ENCODE measurements at places on chromosomes 1 and 21.

GRCh38 chr1:211145944-211146343, 12.0 kb upstream of the KCNH1 start:
- DNase-seq: no peak

DNA sequence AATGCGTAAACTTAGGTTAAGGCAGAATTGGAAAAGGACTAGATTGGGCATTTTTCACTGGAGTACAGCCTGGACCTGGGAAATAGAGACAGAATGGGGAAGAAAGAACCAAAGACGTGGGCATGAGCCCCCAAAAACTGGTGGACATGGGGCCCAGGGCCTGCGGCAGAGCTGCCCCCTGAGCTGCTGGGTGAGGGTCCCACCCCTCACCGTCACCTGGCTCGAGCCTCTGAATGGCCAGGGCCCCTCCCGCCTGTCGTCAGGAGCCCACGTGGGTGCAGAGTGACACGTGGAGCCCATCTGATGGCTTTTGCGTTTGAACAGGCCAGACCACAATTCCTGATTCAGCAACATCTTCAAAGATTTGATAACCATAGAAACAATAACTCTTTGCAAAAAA, 360.9 kb upstream of the VAMP3 start:
- DNase-seq: no peak

DNA sequence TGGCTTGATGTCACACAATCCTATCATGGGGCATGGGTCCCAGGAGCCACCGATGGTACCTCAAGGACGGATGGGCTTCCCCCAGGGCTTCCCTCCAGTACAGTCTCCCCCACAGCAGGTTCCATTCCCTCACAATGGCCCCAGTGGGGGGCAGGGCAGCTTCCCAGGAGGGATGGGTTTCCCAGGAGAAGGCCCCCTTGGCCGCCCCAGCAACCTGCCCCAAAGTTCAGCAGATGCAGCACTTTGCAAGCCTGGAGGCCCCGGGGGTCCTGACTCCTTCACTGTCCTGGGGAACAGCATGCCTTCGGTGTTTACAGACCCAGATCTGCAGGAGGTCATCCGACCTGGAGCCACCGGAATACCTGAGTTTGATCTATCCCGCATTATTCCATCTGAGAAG, 46.3 kb downstream of the ACP6 start:
- no peak for DNase-seq

- peak; percentile 29 for DNase-seq
Measured at GRCh38 chr1:208449951-208450350, 205.8 kb upstream of the PLXNA2 start.

DNA sequence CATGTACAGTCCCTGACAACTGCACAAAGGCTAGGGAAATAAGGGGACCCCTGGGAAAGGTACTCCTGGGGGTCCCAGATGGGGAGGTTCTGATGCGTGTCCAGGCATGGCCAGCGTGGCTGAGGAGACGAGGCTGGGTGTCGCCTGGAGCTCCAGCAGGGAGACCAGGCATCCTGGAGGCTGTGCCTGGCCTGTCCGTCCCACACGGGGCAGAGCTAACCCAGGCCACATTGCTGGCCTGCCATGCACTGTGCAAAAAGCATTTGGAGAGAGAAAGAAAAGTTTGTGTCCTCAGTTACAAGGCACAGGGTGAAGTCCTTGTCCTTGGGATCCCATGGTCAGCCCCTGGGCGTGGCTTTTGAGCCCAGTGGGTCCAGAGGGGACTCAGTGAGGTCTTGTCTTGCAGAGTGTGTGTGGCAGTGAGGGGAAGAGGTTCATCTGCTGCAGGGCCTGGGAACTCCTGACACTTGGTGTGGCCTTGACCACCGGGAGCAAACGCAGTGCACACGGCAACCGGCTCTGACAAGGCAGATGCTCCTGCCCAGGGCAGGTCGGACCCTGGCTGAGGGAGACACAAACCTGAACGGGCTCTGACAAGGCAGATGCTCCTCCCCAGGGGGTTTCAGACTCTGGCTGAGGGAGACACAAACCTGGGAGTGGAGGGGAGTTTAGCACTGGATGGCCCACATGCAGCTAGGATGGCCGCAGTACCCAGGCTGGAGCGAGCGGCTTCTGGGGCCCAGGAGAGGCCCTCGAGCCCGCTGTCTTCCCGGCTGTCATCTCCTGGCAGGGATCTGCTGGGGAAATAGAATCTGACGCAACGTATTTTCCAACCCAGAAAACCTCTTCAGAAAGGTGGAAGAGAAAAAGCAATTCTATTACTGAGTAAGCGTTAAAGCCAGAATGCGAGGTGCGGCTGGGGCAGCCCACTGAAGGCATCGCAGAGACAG, 37.3 kb upstream of the COL18A1 start:
- no peak for DNase-seq

DNA sequence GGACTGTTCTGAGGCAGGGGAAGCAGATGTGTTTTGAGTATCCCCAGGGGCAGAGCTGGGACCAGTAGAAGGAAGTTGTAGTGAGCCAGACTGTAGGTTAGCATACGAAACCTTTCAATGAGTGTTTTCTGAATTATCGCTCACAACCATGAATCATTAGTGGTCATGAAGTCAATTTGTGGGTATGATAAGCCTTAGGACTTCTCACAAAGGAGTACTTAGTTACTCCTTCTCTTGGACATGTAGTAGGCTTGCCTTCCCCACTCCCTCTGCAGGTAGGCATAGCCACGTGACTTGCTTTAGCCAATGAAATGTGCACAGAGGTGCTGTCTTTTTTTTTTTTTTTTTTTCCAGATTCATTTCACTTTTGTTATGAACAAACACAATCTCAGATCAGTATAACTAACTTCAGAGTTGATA, 23.9 kb upstream of the FAAH start:
- DNase-seq: no peak

DNA sequence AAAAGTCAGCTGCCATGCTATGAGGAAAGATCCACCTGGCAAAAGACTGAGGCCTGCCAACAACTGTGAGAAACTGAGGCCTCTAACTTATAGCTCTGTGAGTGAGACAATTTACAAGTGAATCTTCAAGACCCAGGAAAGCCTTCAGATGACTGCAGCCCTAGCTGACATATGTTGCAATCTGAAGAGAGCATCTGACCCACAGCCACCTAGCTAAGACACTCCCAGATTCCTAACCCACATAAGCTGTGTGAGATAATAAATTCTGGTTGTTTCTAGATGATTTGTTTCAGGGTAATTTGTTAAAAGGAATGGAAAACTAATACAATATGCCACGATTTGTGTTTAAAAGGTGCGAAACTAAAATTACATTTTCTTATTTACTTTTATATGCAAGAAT, 55.1 kb downstream of the HFM1 start:
- DNase-seq: no peak

DNA sequence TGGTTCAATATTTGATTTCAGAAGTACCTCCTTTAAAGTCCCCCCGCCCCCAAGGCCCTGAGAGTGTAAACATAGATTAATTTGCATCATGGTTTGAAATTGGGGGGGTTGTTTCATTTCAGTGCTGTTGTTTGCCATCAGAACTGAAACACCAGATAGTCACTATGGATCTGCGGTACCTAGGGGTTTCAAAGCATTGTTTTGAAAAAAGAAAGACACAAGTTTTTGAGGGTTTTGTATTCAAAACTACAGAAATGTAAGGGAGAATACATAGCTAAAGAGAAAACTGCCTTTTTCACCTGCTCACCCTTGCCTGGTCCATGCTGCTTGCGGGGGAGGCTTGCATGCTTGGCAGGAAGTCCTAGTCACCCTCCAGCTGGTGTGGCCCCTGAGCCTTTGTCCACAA, 59.3 kb downstream of the ACP6 start:
- no peak for DNase-seq

DNA sequence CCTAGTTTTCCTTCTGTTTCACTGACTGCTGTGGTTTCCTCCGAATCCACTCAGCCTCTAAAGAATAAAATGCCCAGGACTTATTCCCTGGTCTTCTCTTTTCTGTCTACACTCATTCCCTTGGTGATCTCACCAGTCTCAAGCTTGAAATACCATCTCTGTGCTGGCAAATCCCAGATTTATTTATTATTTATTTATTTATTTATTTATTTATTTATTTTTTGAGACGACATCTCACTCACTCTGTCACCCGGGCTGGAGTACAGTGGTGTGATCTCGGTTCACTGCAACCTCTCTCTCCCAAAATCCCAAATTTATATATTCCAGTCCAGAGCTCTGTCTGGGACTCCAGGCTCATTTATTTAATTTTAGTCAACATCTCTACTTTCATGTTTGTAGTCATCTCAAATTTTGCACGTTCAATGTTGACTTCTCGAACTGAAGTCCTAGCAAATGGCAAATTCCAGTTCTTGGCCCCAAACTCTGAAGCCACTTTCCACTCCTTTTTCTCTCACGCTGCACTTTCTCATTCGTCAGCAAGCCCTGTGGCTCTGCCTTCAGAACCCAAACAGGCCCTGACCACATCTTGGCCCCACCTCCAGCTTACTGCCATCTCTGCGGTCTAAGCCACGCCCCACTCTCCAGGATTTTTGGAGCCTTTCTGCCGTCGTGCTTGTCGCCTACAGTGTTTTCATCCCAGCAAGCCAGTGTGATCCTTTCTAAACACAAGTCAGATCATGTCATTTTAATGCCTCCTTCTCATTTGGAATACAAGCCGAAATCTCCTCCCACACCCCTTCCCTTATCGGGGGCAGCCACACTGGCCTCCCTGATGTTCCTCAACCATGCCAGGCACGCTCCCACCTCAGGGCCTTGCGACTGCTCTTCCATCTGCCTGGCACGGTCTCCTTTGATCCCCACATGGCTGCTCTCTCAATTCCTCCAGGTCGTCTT, 14.2 kb upstream of the TENT5B start:
- DNase-seq: no peak

DNA sequence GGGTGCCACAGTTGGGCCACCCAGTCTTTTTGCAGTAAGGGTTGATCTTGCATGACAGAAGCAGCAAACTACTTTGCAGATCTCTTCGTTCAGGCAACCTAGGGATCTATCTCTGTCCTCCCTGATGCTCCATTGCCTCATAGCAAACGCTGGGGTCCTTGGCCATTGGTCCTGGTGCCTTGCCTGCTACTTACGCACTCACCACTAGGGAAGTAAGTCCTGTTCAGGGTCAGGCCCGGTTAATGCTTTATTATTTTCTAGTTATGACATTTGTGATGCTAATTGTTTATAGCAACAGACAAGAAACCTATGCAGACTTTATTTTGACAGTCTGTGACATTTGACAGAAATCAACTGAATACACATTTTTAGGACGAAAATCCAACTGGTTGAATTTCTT, 326.5 kb upstream of the FMN2 start:
- DNase-seq: no peak

DNA sequence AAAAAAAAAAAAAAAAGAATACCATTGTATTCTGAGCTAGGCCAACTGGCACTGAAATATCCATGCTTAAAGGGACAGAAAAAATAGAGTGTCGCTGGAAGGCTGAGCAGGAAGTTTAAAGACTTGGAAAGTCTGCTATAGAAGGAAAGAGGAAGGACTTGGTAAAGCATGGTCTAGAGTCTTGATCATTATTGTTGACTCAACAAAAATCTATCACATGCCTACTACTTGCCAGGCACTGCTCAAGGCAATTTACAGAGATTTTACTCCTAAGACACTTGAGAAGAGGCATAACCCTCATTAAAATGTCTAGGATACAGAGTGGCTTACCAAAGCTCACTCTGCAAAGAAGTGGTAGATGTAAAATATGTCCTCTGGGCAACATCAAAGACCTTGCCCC, 324.0 kb upstream of the DAB1 start:
- DNase-seq: no peak

DNA sequence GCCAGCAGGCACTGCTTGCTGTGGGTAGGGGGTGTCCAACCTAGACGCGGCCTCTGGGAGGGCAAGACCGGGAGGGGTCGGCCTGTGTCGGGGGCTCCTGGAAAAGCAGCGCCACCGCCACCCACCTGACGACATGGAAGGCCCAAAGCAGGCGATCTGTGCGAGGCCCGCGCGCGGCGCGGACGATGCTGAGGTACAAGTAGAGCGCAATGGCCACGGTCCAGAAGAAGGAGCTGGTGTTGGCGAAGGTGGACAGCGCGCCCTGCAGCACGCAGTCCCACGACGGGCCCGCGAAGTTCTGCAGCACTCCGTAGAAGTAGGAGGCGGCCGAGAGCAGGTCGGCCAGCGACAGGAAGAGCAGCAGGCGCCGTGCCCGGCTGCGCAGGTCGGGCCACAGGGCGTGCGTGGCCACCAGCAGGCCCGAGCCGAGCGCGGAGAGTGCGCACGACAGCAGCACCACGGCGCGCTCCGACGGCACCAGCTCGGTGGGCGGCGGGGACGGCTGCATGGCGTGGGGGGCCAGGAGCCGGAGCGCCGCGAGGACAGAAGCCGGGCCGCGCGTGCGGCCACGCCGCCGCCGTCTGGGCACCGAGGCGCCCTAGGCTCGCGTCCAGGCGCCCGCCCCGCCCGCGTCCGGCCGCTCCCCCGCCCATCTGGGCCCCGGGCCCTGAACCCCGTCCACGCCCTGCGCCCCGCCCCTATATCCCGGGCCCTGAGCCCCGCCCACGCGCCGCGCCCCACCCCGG, at the start of gene GPR157:
Gene GPR157, minus strand, starts transcription at position 583 of the 746 bp plus-strand sequence. Its CDS starts 75 bp downstream, at position 508.
- peak; percentile 47 for DNase-seq

DNA sequence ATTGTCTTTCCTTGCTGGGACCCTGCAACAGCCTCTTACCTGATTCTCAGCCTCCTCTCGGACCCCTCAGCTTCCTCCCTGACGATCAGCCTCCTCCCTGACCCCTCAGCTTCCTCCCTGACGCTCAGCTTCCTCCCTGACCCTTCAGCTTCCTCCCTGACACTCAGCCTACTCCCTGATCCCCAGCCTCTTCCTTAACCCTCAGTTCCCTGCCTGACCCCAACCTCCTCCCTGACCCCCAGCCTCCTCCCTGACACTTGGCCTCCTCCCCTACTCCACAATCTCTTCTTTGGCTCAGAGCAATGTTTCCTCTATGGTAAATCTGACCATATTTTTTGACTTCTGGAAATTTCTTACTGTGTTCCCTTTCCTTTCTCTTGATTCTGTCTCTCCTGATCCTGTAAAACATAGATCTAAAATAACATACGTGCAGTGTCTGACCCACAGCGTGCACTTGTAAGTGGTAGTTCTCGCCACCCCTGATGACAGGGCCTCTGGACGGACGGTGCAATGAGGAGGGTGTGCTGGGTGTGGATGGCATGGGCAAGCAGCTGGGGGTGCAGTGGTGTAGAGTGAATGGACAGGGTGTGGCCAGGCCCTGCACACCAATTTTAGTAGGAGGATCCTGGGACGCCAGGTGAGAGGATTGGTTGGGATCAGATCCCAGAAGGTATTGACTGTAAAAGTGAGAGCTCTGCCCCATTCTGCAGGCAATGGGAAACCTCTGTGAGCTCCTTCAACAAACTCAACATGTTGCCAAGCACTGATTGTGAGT, 264.1 kb downstream of the FOXD2 start:
- DNase-seq: no peak

GRCh38 chr1:171494076-171494475, 8.7 kb downstream of the PRRC2C start:
- DNase-seq: no peak

DNA sequence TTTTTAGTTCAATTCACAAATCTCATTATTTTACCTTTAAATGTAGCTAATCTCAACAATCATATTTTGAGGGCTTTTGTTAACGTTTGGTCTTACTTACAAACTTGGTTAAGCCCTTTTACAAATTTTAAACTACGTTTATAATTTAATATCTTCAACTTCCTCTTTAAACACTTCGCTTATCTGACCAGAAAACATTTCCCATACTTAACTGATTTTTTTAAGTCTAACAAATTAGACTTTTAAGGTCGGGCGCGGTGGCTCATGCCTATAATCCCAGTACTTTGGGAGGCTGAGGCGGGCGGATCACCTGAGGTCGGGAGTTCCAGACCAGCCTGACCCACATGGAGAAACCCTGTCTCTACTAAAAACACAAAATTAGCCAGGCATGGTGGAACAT, 300.9 kb downstream of the LMX1A start:
- no peak for DNase-seq

GRCh38 chr1:9326596-9326995, 33.9 kb downstream of the SPSB1 start:
- no peak for DNase-seq

- DNase-seq: no peak
Measured at GRCh38 chr1:87898431-87898830, 569.8 kb downstream of the LMO4 start.

All from hippocampal formation (tissue), 2 donors.